Caudate nucleus (tissue), 63 donors: ENCODE measurements at places on chromosomes 7 and 10.

GRCh38 chr7:35526645-35527044 is 168.3 kb downstream of the HERPUD2 start:
- DNase-seq = no peak

GRCh38 chr7:30690011-30690410 is 7.8 kb upstream of the CRHR2 start:
- no peak for DNase-seq

DNA sequence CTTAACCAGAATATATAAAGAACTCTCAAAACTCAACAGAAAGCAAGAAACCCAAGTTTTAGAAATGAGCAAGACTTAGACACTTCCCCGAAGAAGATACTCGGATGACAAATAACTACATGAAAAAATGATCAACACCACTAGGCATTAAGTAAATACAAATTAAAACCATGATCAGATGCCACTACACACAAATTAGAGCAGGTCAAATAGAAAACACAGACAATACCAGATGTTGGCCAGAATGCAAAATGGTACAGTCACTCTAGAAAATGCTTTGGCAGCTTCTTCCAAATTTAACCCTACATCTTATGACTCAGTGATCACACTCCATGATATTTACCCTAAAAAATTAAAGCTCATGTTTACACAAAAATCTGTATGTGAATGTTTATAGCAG is 18.4 kb downstream of the TMEM176A start:
- DNase-seq = no peak

GRCh38 chr7:150986556-150986955 is 4.3 kb upstream of the NOS3 start:
- DNase-seq = no peak

GRCh38 chr10:110303681-110304080 is 1.0 kb downstream of the SMNDC1 start:
- no peak for DNase-seq

DNA sequence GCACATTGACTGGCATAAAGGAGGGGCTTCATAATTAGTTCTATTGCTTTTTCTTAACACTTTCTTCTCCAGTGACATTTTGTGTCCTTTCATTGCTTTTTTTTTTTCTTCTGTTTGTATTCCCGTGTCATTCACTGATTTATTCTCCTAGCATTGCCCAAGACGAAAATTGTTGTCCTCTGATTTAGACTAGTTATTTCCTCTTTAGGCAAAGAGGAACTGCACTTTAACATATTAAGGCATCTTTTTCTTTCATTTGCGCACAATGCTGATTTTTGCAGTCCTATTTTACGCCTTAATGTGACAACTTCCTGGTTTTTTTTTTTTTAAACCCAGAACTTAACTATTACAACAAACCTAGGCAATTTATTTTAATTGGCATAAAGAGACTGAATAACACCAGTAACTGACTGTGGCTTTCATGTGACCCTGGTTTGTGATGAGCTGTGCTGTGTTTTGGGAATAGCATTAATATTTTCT is 39.7 kb downstream of the ARID5B start:
- DNase-seq = no peak

GRCh38 chr7:157041004-157041403 is 30.5 kb upstream of the MNX1 start:
- DNase-seq = no peak

DNA sequence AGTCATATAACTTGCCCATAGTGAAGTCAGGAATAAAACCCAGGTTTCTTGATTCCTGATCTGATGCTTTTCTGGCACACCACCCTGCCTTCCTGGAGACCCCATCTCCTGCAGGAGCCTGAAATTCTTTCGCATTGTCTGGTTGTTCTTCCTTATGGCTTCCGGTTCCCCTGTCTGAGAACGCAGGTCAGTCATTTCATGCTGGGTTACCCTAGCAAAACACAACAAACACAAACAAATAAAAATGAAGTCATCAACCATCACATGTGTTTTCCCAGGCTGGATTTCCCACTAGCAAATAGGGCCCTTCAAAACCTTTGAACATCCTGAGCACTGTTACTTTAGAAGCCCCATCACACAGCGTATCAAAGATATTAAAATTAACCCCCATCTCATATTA is 569.6 kb downstream of the LRMDA start:
- DNase-seq = no peak
